ENCODE measurements at places on chromosomes 5 and 9. TPM values are rescaled to one million over a fixed set of nuclear protein-coding genes. Genes with fewer than 3 reads are reported as not detected.

GPR151 gene
- total RNA-seq = not detected

TMC1 gene
- not detected for total RNA-seq

LYRM7 gene
- total RNA-seq = 6.6 TPM

NR6A1 gene
- 1.4 TPM for total RNA-seq

EGFLAM gene
- total RNA-seq = not detected

OMD gene
- not detected for total RNA-seq

IFNA21 gene
- not detected for total RNA-seq

Measured in airway epithelial cell (primary cell).